ENCODE measurements at places on chromosomes 1 and 21.

DNA sequence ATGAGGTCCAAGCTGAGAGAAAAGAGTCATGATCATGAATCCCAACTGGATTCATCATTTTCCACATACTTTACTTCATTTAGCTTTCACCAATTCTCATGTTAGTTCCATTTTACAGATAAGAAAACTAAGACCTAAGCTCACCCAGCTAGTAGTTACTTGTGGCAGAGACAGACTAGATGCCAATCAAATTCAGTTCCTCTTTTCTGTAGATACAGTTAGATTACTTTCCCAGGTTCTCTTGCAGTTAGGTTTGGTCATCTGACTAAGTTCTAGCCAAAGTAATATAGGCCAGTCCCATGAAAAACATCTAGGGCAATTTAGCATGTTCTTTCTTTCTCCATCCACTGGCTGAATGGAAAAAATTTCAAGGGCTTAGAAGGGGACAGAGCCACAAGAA is 8.9 kb upstream of the KCND3 start:
- DNase-seq: no peak

GRCh38 chr1:87523466-87523865 is 194.8 kb downstream of the LMO4 start:
- DNase-seq: no peak

- DNase-seq: no peak
These were observed 220.0 kb upstream of the GREM2 start for GRCh38 chr1:240831922-240832321.

DNA sequence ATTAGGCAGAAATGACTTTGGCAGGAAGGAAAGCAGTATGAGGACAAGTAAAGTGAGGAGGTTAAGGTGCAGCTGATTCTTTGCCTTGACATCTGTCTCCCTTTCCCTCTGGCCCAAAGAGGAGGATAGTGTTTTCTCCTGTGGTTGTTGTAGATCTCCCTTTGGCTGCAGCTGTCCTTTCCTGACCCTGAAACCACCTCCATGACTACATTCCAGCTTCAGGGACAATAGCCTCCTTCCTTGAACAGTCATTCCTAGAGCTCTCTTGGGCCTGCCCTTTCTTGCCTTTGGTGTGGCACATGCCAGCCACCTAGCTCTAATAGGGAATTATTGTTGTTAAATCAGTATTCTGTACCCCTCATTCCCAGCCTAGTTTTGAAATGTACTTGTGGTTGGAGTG is 6.2 kb downstream of the ZMYM1 start:
- DNase-seq: no peak

Data from Kasumi-1 (cell line).